ENCODE measurements at places on chromosomes 11 and 22.

DNA sequence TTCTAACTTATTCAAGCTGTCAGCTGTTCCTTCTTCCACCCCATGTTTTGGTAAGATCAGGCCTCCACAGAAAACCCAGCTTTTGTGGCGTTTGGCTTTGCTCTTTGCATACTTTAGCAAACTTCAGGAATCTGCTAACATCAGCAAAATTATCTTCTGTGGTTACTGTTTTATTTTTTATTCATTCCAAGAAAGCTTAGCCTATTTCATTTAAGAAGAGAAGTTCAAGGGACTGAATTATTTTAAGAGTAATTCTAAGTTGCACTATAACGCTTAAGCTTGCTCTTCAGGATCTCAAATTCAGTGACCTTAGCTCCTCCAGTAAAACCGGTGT lies 1.1 kb downstream of the JHY start:
- DNase-seq: no peak

GRCh38 chr11:2297623-2298030 lies 4.1 kb downstream of the C11orf21 start:
- DNase-seq: no peak

- no peak for DNase-seq
Measured at GRCh38 chr22:27489178-27489675, 312.3 kb downstream of the MN1 start.

DNA sequence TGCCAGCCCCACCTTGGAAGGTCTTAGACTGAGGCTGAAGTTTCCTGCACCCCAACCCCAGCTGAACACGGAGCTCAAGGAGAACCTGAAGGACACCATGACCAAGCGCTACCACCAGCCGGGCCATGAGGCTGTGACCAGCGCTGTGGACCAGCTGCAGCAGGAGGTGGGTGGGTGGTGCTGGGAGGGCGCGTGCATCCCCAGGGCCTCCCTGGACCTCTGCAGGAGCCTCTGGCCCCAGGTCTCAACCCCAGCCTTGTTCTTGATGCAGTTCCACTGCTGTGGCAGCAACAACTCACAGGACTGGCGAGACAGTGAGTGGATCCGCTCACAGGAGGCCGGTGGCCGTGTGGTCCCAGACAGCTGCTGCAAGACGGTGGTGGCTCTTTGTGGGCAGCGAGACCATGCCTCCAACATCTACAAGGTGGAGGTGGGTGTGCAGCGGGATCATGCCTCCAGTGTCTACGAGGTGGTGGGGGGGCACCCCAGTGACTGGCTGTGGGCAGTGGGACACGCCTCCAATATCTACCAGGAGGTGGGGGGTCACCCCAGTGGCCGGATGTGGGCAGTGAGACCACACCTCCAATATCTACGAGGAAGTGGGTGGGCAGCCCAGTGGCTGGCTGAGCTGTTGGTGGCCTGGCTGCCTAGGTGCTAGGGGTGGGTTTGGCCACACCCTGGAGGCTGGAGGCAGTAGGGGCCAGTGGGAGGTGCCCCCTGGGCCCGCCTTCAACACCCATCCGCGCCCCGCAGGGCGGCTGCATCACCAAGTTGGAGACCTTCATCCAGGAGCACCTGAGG lies 4.6 kb downstream of the CD151 start:
- no peak for DNase-seq

GRCh38 chr11:111378861-111379601 lies at the start of gene POU2AF1:
Gene POU2AF1 (minus strand): TSS chr11:111379275. CDS start chr11:111379177, 98 bp downstream.
- peak; percentile 10 for DNase-seq

GRCh38 chr11:132058211-132058772 lies 687.9 kb downstream of the NTM start:
- no peak for DNase-seq

- DNase-seq: no peak
Measured at GRCh38 chr11:130260742-130261141, 54.0 kb downstream of the ZBTB44 start.

DNA sequence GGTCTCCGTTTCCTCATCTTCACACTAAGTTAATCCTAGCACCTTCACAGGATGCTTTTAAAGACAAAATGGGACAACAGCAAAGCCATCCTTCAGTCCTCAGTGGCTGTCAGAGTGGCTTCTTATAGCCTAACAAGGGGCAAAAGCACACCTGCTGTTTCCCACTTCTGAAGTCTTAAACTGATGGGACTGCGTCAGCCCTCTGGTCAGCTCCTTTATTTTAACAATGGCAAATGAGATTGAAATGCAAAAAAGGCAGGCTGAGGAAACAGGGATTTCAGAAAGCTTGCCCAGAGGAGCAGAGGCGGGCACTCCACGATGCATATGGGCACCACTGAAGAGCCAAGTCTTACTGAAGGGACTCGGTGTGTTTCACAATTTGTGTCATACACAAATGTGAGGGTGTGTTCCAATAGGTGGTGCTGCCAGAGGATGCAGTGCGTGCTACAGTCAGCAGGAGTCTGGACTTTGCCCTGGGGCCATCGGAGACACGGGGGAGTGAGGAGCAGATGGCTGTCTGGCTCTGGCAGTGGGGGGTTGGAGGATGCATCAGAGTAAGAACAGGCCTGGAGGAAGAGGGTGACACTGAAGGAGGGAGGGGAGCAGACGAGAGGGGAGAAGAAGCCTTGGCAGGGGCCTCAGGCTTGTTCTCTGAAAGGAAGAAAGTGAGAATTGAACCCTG lies 47.3 kb downstream of the TENM4 start:
- DNase-seq: no peak

DNA sequence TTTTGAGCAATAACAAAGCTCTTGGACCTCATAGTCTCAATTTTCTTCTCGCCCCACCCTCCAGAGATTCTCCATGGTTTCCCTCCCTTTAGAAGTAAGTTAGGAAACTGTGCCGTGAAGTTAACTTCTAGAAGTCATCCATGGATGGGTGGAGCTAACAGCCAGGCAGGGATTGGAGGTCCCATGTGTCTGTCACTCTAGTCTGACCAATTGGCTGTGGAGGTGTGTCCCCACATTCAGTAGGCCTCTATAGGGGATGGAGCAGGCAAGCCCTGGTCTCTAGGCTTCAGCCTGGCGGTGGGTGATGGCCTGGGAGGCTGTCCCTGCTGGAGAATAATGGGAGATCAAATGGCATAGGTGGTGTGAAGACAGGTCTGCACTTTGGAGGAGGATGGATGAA lies 50.7 kb downstream of the TP53I11 start:
- no peak for DNase-seq

DNA sequence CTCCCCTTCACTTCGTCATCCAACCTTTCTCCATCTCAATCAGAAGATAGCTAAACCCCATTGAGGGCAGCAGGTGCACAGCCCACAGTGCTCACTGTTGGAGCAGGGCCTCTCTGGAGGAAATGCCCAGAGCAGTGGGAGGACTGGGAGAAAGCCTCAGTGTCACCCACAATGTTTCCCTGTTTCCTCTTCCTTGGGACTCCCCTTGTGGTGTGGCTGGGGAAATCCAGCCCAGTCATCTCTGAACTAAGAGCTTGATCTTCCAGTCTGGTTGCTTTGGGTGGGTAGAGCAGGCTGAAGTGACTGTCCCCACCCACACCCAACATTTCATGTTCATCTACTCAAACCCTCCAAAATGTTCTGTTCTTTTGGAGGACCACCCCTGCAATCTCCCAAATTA lies 29.8 kb upstream of the EED start:
- DNase-seq: peak; percentile 31

DNA sequence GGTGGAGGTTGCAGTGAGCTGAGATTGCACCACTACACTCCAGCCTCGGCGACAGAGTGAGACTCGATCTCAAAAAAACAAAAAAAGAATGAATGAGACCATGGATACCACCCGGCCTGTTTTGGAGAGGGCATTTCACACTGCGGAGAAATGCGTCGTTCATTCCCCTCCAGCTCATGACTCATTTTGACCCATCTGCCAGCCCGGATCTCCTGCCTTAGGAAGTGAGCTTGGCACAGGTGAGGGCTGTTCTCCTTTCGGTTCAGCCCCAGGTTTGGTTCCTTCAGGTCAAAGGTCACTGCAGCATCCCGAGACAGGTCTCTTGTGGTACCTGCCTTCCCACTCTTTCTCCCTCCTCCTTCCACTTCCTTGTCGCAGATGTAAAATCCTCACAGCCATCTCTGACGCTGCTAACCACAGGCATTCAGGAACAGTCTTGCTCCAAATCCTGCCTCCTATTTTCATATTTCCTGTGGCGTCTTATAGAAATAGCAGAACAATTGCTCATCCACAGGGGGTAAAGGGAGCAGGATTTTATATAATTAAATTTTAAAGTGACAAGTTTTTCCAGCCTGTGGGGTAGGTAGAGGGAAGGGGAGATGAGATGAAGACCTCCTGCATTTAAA lies 517.9 kb downstream of the NTM start:
- no peak for DNase-seq

DNA sequence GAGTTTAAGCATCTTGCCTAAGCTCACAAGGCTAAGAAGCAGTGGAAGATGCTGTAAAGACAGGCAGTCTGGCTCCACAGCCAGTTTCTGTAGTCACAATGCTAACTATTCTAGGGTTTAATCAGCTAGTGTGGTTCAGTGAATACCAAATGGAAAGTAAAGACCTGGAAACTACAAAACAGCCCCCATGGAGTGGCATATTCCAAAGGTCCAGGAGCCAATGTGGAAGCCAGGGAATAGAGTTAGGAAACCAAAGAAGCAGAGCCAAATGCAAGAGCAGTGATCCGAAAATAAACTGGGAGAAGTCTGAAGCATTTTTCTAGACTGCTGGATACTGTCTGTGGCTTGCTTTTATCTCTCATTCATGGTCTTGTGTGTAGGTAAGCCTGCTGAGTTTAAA lies 731.2 kb upstream of the ANO5 start:
- DNase-seq: no peak

GRCh38 chr11:8311366-8311765 lies 47.7 kb upstream of the LMO1 start:
- DNase-seq: no peak

DNA sequence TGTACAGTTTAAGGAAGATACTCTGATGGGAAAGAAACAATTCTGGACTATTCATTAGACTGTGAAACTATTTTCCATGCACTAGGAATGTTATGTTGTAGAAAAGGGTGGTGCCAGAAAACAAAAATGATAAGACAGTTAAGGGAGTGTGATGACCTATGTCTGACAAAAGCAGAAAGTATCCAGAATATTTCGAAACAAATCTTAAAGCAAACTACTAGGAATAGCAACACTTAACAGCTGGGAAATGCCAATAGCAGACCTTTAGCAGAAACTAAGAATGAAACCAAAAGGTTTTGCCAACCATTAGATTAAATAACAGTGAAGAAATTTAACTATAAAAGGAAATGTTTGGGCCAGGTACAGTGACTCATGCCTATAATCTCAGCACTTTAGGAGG lies 3.3 kb upstream of the ARHGAP20 start:
- no peak for DNase-seq

- DNase-seq: no peak
Measured at GRCh38 chr11:68145120-68145866, 24.1 kb upstream of the CHKA start.

GRCh38 chr11:112400476-112401014 lies 139.9 kb upstream of the PLET1 start:
- DNase-seq: no peak

- no peak for DNase-seq
Measured at GRCh38 chr11:35387111-35387982, 32.0 kb downstream of the SLC1A2 start.

DNA sequence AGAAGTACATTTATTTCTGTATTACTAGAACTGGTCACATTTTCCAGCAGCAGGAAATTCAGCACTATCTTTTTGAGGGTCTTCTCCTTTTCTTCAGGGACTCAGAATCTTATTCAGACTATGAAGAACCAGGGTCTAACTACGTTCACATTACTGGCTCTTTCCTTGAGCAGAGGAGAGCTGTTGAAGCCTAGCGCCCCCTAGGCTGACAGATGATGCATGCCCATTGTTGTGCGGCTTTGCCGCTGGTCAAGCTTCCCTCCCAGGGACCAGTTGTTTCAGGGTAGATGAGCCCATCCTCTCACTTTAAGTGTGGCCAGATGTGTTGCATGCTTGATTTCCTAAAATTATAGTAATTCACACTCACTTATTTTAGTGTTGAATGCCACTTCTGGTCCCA lies 168.2 kb upstream of the PDGFD start:
- no peak for DNase-seq

- DNase-seq: no peak
Measured at GRCh38 chr11:97007283-97007682, 617.5 kb downstream of the JRKL start.

DNA sequence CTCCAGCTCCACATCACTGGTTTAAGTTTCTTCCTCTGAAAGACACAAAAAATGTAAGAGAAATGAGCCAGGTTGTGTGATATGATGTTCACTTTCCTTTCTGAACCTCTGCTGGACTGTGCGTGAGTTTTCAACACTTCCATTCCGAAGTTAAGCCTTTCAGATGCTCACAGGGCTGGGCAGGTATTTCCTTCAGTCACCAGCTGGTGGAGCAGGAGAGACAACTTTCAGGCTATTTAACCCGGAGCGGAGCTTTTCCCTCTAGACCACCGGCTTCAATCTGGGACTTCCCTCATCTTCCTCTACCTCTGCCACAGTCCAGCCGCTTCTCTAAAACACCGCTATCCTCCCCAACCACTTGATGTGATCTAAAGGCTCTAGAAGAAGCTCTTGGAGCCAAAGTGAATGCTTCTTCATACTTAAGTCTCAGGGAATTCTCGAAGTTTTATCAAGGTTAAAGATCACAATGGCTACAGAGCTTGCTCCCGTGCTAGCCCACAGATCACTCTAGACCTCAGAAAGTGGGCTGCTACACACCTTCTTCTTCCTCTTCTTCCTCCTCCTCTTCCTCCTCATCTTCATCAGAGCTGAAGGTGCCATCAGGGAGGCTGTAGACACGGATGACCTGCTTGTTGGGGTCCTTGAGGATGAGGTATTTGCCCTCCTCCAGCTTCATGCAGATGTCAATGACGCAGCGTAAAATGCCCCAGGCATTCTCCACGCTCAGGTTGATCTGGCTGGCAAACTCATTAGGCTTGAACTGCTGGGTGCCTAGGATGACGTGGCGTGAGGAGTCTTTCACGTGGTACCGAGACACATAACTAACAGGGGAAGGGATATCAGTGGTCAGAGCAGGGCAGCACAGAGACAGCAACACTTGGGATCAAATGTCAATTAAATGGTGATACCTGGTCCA lies 4.4 kb upstream of the FOXRED2 start:
- no peak for DNase-seq

- DNase-seq: no peak
Measured at GRCh38 chr11:2466869-2467694, 22.3 kb downstream of the KCNQ1 start.

DNA sequence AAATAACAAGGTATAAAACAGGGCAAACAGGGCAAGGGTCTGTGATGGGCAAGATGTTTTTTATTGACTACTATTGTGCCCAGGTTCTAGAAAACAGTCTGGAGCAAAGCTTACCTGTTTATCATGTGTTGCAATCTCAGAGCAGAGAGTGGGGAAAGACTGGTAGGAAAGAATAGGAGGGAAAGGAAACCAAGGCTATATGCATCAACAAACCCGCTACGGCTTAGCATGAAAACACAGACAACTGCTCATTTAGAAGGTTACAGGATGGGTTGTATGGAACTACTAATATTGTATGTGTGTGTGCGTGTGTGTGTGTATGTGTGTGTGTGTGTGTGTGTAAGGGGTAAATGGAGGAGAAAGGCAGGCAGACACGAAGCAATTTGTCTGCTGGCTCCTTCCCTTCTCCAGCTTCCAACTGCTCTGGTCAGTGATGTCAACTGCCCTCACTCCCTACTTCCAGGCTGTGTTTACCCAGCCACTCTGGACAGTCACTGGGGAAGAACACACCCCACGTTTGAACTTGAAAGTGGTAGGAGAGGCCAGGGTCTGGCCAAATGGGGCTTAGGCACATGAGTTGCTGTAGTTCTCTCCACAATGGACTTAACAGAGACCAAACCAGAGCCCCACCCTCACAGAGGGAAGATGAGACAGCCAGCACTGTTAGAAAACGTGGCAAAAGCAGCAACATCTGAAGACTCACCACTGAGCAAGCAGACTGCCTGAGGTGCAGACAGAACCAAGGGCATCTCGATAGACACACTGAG lies 47.0 kb downstream of the GAB2 start:
- no peak for DNase-seq
